ENCODE measurements at places on chromosomes 3 and 15. TPM values are rescaled to one million over a fixed set of nuclear protein-coding genes. Genes with fewer than 3 reads are reported as not detected.

Gene COL6A5
- 0.69 TPM for total RNA-seq

Gene MORC1
- total RNA-seq: 0.23 TPM

Gene DLL4
- total RNA-seq: 5.1 TPM

Gene TTC21A
- 3.2 TPM for total RNA-seq

Gene UBAP1L
- 5.8 TPM for total RNA-seq

Gene FHIT
- total RNA-seq: 174 TPM

Gene MCF2L2
- 60.9 TPM for total RNA-seq

Gene SLC2A2
- total RNA-seq: not detected

Gene GOLGA6L7
- not detected for total RNA-seq

Gene FEZF2
- total RNA-seq: 1.6 TPM

Gene ALG3
- 15.2 TPM for total RNA-seq

Gene GPR160
- total RNA-seq: 5.3 TPM

Gene REC114
- not detected for total RNA-seq

Gene SLC12A8
- total RNA-seq: 5.8 TPM

Gene MUC20
- total RNA-seq: 3.5 TPM

Gene PYGO1
- total RNA-seq: 53.1 TPM

Gene VGLL3
- total RNA-seq: 1.6 TPM

Gene RUVBL1
- total RNA-seq: 53.3 TPM

Gene CFAP20DC
- 3.2 TPM for total RNA-seq

Gene DOCK3
- total RNA-seq: 45.0 TPM

Gene FBXL2
- 82.8 TPM for total RNA-seq

Gene CPB1
- not detected for total RNA-seq

Gene IMP3
- 30.4 TPM for total RNA-seq

Gene LRRC15
- not detected for total RNA-seq

Gene GOLGA6B
- not detected for total RNA-seq

Gene C3orf38
- total RNA-seq: 60.2 TPM

Gene RBM6
- total RNA-seq: 93.7 TPM

Gene ANKRD63
- total RNA-seq: 2.3 TPM

Gene CISH
- 0.46 TPM for total RNA-seq

Gene NECTIN3
- 78.0 TPM for total RNA-seq

Gene NMD3
- 77.0 TPM for total RNA-seq

Gene CACNA1D
- 30.9 TPM for total RNA-seq

Gene LNP1
- total RNA-seq: 16.6 TPM

Gene PEX5L
- total RNA-seq: 36.2 TPM

Gene ACTC1
- total RNA-seq: 1.8 TPM

Gene ECE2
- 18.7 TPM for total RNA-seq

Gene OR4F15
- not detected for total RNA-seq

Gene NR2F2
- total RNA-seq: 28.1 TPM

Gene LOXL1
- 7.4 TPM for total RNA-seq

Gene THPO
- total RNA-seq: not detected

Gene PTH1R
- 4.2 TPM for total RNA-seq

Gene GRM7
- total RNA-seq: 76.1 TPM

Gene C3orf20
- 0.23 TPM for total RNA-seq

Gene TEX55
- not detected for total RNA-seq

Gene DAZL
- 0.23 TPM for total RNA-seq

Gene TMEM108
- 6.2 TPM for total RNA-seq

Gene GALNT15
- 5.8 TPM for total RNA-seq

Gene BOC
- total RNA-seq: 10.4 TPM

Gene GPR149
- 22.1 TPM for total RNA-seq
